Suppressor macrophage (primary cell): ENCODE measurements at places on chromosomes 16 and 17.

- no peak for DNase-seq
These were observed 408 bp downstream of the LMF1 start for GRCh38 chr16:970386-970765.

DNA sequence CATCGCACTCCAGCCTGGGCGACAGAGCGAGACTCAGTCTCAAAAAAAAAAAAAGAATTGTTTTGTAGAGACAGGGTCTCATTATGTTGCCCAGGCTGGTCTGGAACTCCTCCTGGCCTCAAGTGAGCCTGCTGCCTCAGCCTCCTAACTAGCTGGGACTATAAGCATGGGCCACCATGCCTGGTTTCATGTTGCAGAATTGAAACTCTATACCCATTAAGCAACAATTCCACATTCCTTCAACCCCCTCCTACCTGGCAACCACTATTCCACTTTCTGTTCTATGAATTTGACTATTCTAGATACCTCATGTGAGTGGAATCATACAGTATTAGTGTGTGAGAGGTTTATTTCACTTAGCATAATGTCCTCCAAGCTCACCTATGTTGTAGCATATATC is 24.5 kb downstream of the RNF135 start:
- DNase-seq: no peak

DNA sequence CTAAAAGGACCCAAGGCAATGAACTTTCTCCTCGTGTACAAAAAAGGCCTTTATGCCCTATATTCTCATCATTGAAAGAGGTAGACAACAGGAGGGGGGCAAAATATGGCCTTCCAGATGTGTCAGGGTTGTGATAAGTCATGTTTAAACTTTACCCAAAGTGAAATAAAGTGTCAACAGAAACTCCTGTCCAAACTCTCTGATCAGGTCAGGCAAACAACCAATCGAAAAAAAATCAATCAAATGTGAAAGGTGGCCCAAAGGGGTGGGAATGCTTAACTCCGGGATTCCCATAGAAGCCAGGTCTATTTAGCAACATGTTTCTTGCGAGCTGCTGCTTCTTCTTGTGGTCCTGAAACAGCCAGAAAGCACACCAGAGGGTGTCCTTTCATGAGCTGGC is 49.5 kb upstream of the SOX9 start:
- no peak for DNase-seq

- no peak for DNase-seq
These were observed 392 bp downstream of the ZNF213 start for GRCh38 chr16:3135126-3135715.

GRCh38 chr16:30561089-30561816 is 3.1 kb upstream of the ZNF764 start:
- DNase-seq: peak; percentile 55

DNA sequence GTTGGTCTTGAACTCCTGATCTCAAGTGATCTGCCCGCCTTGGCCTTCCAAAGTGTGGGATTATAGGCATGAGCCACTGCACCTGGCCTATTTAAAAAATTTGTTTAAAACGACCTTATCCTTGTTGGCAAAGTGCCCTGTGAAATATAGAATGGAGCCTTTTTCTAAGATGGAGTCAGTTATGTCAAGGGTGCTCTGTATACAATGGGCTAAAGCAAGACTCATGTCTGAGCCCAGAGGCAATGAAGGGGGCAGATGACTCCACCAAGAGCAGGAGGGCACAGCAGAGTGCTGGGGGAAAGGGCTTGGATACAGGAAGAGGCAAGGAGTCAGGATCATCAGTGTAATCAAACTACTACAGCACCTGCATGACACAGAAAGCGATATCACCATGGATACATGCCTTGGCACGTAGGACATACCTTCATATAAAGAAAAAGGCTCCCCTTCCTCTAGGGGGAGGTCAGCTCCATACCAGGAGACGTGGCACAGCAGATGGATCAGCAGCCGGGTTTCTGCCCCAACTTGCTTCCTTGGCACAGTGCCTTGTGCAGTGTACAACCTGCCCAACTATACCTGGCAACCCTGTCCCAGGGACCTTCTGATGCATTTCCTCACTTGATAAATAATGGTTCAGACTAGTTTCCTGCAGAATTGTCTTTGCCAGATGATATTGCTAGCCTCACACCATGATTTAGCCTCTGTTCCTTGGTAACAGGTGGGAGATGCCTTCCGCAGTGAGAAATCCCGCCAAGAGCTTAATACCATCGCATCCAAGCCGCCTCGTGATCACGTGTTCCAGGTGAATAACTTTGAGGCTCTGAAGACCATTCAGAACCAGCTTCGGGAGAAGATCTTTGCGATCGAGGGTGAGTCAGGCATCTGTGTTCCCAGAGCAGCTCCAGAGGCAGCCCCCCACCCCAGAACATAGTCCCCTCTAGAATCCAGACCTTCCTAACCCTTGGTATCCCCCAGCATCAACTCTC is 15.3 kb downstream of the ITGAM start:
- no peak for DNase-seq

GRCh38 chr16:51084074-51084928 is 66.8 kb downstream of the SALL1 start:
- no peak for DNase-seq

- DNase-seq: no peak
These were observed 37.1 kb downstream of the MRC2 start for GRCh38 chr17:62664336-62665120.

GRCh38 chr17:40291281-40291664 is 3.6 kb downstream of the CDC6 start:
- no peak for DNase-seq

GRCh38 chr17:12256380-12256995 is 235.8 kb downstream of the MAP2K4 start:
- DNase-seq: peak; percentile 33

- no peak for DNase-seq
These were observed 260.1 kb upstream of the C16orf82 start for GRCh38 chr16:26806657-26807056.

DNA sequence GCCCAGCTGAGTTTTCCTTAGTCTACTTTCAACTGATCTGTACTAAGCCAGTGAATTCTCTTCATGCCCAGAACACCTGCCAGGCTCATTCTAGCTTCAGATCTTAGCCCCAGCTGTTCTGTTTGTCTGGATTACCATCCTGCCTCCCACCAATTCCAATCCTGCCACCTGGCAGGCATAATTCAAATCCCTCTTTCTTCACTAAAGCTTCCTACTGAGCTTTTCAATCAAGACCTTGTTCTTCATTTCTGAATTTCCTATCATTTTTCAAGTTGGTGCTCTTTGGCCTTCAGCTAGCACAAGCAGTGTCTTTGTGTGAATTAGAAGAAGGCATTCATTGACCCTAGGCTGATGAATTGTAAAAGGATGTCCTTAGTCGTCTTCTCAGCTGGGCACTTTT is 357.6 kb downstream of the UTP18 start:
- DNase-seq: no peak

DNA sequence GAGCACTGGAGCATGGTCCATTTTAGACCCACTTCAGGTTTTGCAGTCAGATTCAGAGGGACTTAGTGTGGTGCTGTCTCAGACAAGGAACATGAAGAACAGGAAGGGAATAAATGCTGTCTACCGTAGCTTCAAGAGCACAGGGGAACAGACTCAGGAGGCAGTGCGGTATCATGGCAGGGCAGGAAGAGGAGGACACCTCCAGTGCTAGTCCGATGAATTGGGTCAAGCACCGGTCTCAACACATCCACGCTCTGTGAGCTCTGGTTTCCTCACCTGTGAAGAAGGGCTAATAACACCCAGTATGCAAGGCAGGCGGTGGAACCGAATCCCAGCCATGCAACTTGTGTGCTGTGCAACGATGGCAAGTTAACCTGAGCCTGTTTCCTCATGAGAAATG is 3.6 kb upstream of the ANKFY1 start:
- no peak for DNase-seq

DNA sequence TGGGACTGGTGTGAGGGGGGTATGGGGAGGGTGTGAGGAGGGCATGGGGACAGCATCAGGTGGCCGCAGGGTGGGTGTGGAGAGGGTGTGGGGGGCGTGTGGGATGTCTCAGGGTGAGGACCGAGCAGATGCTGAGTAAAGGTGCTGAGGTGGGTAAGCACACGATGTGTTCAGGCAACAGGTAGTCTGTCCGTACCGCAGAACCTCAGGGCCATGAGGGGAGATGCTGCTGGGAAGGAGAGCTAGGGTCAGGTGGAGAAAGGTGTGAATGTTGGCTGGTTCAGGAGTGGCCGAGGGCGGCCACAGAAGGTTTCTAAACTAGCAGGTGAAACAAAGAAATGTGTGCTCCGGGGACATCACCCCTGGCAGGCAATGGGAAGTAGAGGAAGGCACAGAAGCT is 80.0 kb upstream of the CDH5 start:
- DNase-seq: no peak

DNA sequence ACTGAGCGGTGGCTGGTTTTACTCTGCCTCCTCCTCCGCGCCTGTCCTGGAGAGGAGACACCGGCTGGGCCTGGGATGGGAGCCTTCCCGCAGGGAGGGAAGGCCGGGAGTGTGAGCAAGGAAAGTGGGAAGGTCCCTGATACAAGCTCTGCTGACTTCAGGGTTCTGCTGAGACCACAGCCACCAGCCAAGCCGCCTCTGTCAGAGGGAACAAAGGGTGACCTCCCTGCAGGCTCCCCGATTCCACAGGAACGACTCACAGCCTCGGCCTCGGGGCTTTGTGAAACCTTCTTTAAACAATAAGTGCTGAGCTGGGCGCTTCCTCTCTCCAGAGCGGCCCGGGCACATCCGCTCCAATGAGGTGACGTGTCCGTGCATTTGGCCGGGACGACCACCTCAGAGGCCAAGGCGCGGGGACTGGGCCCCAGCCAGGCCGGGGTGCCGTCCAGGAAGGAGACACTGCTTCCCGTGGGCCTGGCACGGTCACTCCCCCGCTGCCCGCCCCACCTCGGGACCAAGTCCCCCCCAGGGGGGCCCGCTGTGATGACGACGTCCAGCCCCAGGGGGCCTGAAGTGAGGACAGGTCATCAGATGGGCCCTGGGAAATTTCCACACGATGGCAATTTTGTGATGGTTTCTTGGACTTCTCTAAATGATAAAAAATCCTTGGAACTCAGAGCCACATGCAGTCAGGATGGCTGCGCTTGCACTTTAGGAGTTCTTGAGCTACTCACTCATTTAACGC is 11.8 kb upstream of the CIBAR2 start:
- DNase-seq: peak; percentile 39

- DNase-seq: no peak
These were observed 63.5 kb downstream of the CRISPLD2 start for GRCh38 chr16:84883301-84883700.

DNA sequence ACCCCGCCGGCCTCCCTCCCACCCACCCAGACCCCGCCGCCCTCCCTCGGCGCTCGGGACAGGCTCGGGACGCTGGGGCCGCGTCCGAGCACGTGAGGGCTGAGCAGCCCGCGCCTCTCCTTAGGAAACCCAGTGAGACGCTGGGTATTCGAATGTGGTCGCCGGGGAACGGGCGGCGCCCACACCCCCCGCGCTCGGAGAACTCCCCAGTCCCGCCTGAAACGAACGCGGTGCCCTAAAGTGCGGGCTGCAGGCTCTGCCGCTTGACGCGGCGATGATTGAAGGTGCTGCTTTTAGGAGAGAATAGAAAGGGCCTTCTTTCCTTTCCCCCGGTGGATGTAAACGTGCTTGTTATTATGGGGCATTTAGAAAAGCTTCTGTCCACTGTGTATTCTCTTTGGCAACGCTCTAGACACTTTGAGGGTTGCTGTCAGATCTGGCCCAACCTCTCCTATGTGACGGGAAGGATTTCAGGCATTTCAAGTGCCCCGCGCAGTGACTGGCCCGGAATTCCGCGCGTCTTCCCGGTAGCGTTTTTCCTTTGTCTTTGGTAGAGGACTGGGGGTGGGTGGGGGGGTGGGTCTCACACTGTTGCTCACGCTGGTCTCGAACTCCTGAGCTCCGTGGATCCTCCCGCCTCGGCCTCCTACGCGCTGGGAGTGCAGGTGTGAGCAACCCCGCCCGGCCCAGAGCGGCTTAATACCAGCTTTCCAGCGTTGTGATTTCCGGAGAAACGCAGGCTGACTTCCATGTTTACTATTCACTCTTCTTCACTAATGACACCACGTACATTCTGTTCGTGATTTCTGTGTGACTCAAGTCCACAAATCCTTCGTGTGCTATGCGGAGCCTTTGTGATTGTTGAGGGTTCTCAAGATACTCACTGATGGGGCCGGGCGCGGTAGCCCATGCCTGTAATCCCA is 21.8 kb upstream of the FOXK2 start:
- peak; percentile 53 for DNase-seq

DNA sequence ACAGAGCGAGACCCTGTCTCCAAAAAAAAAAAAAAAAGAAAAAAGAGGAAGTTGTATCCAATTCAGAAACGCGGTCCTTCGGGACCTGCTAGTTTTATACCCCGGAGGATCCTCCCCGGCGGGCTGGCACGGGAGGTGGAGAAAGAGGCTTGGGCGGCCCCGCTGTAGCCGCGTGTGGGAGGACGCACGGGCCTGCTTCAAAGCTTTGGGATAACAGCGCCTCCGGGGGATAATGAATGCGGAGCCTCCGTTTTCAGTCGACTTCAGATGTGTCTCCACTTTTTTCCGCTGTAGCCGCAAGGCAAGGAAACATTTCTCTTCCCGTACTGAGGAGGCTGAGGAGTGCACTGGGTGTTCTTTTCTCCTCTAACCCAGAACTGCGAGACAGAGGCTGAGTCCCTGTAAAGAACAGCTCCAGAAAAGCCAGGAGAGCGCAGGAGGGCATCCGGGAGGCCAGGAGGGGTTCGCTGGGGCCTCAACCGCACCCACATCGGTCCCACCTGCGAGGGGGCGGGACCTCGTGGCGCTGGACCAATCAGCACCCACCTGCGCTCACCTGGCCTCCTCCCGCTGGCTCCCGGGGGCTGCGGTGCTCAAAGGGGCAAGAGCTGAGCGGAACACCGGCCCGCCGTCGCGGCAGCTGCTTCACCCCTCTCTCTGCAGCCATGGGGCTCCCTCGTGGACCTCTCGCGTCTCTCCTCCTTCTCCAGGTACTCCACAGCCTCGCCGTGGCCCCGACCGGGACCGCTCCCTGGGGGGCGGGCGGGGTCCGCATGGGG is at the start of gene CDH3:
Gene CDH3, plus strand, starts transcription at position 596 of the 779 bp plus-strand sequence. Its CDS starts 70 bp downstream, at position 666.
- DNase-seq: peak; percentile 45

DNA sequence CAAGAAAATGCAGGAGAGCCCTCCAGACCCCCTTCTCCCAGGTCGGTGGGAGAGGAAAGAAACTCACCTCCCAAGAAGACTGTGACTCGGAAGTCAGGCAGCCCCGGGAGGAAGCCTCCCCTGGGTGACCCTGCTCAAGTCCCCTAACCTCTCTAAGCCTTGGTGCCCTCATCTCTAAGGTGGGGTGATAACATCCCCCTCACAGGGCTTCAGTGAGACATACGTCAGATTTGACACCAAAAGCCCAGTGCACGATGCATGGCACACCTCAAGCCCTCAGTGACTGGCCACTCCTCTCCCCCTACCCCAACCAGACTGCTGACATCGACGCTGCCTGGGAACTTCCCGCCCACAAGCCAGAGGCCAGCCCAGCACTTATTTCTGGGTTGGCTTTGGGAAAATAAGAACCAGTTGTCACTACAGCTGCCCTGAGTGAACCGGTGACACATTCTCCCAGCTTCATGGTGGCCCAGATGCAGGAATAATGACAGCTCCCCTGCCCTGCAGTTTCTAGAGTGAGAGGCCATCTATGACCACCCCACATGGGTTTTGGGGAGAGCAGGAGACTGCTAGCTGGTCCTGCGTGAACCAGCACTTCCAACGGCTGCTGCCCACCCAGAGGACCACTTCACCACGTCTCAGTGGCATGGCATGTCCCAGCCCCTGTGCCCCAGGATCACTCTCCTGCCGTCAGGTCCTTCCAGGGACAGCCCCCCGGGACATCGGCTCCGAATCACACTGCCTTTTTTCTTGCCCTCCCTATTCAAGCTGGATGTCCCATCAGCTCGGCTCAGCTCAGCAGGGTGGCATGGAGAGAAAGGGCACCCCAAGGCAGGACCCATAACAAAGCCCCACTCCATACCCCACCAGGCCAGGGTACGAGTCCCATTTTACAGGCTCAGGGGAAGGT is 9.5 kb downstream of the KNOP1 start:
- DNase-seq: no peak

- DNase-seq: no peak
These were observed 1386.4 kb downstream of the CDH11 start for GRCh38 chr16:63735456-63735855.
